ENCODE measurements at places on chromosomes 13 and 19.

- DNase-seq, result no peak
Measured at GRCh38 chr19:50300051-50300450, 29.1 kb downstream of the KCNC3 start.

GRCh38 chr13:94181461-94182107 is 297.9 kb downstream of the DCT start:
- no peak for DNase-seq

- no peak for DNase-seq
Measured at GRCh38 chr13:48563626-48564025, 30.7 kb upstream of the RCBTB2 start.

DNA sequence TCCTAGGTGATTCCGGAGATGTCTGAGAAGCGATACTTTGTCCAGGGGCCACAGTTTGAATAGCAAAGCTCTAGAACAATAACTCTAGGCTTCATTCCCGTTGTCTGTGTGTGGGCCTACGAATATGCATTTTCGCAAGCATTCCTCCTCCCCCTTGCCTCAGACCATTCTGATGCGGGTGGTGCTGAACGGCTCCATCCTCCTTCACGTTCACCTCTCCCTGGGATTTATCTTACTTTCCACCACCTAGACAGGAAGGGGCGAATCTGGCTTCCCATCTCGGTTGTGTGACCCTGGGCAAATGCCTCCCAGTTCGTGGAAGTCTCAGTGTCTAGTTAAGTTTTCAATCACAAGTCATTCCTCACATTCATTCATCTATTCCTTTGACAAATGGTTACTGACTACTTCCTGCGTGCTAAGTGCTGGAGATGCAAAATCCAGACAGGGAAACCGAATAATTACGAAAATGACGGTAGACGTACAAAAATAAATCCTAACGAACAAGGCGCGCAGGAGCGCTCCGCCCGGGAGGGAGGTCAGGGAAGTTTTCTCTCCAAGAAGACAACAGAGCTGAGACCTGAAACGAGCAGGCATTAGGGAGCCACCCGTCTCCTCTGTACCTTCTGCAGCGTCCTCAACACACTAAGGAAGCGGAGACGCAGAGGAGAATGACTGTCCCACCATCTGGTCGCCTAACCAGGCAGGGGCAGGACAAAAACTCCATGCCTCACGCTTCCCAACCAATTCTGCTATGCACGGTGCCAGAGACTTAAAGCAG is 1.3 kb upstream of the CNOT3 start:
- peak; percentile 41 for DNase-seq

- no peak for DNase-seq
Measured at GRCh38 chr13:92833071-92833470, 393.5 kb upstream of the GPC6 start.

DNA sequence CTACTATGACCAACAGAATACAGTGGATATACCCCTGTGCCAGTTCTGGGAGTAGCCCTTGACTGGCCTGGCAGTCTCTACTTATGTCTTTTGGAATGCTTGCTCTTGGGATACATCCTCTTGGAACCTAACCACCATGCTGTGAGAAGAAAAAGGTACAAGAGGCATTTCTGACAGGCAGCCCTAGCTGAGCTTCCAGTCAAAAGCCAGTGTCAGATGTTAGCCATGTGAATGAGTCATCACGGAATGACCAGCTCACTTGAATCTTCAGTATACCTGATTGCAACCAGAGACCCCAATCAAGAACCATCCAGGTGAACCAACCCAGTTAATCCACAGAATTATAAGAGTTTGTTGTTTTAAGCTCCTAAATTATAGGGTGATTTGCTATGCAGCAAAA is 4.1 kb downstream of the CCDC169 start:
- DNase-seq, result no peak

DNA sequence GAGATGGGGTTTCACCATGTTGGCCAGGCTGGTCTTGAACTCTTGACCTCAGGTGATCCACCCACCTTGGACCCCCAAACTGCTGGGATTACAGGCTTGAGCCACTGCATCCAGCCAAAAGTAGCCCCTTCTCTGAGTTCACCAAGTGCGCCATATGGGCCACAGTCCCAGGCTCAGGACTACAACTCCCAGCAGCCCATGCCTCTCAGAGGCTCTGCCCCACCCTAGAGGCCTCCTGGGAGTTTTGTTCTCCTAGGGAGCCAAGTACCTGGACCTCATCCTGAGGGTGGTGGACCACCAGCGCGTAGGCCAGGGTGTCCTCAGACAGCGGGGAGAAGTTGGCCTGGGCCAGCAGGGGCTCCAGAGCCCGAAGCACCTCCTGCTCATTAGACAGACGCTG is 18.8 kb downstream of the TMEM143 start:
- DNase-seq, result no peak

DNA sequence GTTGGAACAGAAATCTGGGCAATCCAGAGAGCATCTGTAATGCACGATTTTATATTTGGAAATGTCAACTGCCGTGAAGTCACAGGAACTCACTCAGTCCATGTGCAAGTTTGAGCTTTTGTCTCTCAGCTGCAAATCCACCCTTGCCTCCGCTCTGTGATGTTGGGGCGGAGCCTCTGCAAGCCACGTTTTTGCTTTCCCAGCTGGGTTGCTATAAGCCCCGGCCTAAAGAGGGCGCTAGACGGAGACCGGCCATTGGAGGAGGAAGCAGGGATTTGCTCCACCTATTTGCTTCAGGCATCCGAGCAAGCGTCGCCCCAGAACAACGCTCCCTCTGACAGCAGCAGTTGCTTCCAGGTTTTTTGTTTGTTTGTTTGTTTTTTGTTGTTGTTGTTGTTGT is 56.2 kb downstream of the TRPM4 start:
- no peak for DNase-seq

DNA sequence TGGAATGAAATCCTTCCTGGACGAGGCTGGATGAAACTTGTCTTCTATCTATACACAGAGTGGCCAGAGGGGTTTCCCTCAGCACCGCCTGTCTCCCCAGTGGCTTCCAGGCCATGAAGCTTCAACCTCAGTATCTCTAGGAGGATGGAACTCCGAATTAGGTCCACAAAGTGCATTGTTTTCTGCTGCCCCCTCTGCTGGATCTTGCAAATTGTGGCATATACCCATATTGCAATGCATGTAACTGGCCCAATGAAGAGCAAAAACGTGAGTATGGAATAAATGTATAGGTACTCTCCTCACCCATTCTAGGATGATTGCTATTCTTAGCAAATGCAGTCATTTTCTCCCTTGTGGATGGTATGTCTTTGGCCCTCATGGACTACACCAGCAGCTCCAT is 14.7 kb upstream of the LILRB4 start:
- DNase-seq, result no peak

DNA sequence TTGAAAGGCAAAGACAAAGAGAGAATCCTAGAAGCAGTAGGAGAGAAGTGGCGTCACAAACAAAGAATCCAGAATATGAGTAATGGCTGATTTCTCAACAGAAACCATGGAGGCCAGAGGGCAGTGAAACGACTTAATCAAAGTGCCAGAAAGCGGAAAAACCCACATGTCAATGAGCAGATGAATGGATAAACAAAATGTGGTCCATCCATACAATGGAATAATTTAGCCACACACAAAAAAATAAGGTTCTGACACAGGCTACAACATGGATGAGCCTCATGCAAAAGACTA is 52.2 kb upstream of the RANBP3 start:
- DNase-seq, result no peak

DNA sequence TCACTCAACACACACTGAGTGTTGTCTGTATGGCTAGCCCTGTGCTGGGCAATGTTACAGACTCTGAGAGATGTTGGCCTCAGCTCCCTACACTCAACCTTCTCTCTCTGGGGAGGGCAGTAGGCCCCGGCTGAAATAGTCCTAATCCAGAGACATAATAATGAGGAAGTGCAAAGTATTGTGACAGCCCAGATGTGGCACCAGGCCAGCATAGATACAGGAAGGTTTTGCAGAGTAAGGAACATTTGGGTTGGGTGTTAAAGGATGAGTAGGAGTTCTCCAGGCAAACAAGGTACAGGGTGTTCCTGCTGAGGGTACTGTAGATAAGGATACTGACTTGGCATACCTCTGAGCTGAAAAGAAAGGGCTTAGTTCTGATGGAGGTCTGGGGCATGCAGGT is 2.4 kb downstream of the LIN7B start:
- DNase-seq, result no peak

DNA sequence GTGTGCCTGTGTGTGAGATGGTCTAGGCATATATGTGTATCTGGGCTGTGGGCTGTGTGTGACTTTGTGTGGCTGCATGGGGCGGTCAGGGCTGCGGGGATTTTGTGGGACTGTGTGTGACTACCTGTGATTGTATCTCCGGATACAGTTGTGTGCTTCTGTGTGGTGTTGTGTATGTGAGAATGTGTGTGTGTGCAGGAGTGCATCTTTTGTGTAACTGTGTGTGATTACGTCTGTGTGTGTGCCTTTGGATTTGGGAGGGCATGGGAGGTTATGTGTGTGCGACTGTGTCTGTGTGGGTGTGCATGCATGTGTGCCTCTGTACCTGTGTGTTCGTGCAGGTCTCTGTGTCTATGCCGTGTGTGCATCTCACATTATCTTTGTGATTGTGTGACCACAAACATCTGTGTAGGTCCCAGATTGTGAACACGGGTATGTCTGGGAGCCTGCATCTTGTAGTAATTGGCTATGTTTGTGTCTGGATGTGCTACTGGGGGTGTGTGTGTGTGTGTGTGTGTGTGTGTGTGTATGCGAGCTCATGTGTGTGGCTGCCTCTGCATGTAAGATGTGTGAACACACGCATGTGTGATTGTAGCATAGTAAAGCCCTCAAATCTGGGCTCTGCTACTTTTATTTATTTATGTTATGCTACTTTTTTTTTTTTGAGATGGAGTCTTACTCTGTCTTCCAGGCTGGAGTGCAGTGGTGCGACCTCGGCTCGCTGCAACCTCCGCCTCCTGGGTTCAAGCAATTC is 7.6 kb downstream of the EHD2 start:
- no peak for DNase-seq

DNA sequence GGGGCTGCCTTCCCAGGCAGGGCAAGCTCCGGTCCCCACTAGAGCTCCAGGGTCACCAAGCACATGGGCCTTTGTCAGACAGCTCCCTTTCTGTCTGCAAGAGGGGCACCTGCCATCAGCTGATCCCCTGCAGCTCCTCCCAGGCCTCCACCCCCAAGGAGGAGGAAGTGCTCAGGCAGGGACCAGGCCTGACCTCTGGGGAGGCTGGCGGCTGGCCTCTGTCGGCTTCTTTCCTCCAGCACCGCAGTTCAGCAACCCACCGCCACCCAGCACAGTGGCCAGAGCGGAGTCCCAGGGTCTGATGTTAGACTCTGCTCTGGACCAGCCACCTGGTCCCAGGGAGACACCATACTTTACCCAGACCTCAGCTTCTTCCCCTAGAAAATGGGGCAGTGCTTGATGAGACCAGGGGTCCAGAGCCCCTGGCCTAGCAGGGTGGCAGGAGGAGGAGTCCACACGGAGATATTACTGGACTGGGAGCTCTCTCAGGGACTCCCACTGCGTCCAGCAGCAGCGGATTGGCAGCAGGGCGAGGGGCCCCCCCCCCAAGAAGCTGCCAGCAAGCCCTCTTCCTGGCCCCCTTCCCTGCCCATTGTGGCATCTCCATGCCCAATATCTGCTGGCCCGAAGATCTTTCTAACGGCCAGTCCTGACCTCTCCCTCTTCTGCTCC is 24.1 kb downstream of the NKPD1 start:
- no peak for DNase-seq

DNA sequence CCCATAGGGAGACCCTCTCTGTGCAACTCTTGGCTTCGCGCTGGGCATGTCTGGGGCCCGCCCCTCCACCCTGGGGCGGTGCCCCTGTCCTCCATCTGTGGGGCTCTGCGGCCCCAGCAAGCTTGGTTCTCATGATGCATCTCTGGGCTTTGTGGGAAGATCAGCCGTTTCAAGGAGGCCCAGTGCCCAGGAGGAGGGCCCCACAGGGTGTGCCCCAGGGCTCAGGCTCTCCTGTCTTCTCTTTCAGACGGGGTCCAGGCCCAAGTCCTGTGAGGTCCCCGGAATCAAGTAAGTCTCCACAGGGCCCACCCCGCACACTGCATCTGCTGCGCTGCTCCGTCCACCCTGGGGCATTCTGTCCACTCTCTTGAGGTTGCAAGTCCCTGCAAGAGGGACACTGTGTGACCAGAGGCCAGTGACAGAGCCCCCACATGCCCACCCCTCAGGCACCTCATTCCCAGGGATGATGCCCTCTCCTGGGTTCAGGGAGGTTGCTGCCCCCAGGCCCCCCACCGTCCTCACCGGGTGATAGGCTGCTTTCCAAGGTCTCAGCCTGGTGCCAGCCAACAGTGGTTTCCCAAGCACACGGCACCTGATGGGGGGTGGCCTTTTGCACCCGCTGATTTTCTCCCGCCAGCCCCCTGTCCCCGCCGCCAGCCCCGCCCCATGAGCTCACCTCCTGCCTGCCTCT is 31.7 kb downstream of the COMP start:
- DNase-seq, result no peak

- peak; percentile 6 for DNase-seq
Measured at GRCh38 chr13:99353836-99354235, 46.6 kb upstream of the GPR183 start.
